Karpas-422 (cell line): ENCODE measurements at places on chromosomes 2 and 18. TPM values are rescaled to one million over a fixed set of nuclear protein-coding genes. Genes with fewer than 3 reads are reported as not detected.

GRCh38 chr18:58970943-58971790 lies 106.5 kb downstream of the ZNF532 start:
- H3K27ac ChIP-seq = no peak overlapping the region
- no peaks in the 10 kb centered on the region for H3K36me3 ChIP-seq
- no peaks in the 10 kb centered on the region for H3K27me3 ChIP-seq
- DNase-seq = peak; percentile 9
- no peak overlapping the region for H3K4me3 ChIP-seq
- H3K4me1 ChIP-seq = peaks cover 37% of the 10 kb centered on the region

The ZNF521 gene
- not detected in 2 replicates for total RNA-seq

GRCh38 chr2:48560546-48561209 lies 30.7 kb downstream of the STON1 start:
- H3K27me3 ChIP-seq = no peaks in the 10 kb centered on the region
- no peak overlapping the region for H3K4me3 ChIP-seq
- no peaks in the 10 kb centered on the region for H3K36me3 ChIP-seq
- no peak overlapping the region for H3K27ac ChIP-seq
- no peaks in the 10 kb centered on the region for H3K4me1 ChIP-seq

DNA sequence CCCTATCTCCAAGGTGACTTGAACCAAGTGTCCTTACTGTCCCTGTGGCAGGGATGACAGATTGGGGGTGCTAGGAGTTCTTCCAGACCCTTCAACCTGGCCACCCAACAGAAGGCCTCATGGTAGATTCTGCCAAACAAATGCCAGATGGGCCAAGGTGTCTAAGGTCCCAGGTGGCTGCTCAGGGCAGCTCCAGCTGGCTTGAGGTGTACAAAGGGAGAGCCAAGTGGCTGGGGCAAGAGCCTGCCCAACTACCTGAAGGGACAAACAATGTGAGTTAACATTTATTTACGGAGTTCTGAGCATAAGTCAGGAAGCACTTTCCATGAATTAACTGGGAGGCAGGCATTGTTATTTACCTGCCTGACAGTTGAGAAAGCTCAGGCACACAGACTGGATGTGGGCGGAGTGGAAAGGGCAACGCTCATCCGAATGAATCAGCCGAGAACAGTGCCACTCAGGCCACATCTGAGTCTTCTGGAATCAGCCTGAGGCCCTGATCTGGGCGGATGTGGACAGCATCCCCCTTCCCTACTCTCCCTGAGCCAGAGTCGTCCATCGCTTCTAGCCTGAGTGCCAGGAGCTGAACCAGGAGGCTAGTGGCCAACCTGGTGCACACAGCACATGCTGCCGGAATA lies 4.4 kb upstream of the KCNIP3 start:
- no peak overlapping the region for H3K4me3 ChIP-seq
- no peaks in the 10 kb centered on the region for H3K4me1 ChIP-seq
- H3K27ac ChIP-seq = no peak overlapping the region
- H3K27me3 ChIP-seq = no peaks in the 10 kb centered on the region
- no peaks in the 10 kb centered on the region for H3K36me3 ChIP-seq
- DNase-seq = no peak

- DNase-seq = no peak
- no peak overlapping the region for H3K27ac ChIP-seq
- no peaks in the 10 kb centered on the region for H3K4me1 ChIP-seq
- H3K27me3 ChIP-seq = no peaks in the 10 kb centered on the region
These were observed 113.6 kb downstream of the MRO start for GRCh38 chr18:50706199-50706598.

- no peak overlapping the region for H3K27ac ChIP-seq
- no peaks in the 10 kb centered on the region for H3K27me3 ChIP-seq
- no peaks in the 10 kb centered on the region for H3K4me1 ChIP-seq
These were observed 232.4 kb upstream of the HNRNPA3 start for GRCh38 chr2:176979981-176980710.
